Mammary epithelial cell (primary cell): ENCODE measurements at places on chromosomes 4 and X. TPM values are rescaled to one million over a fixed set of nuclear protein-coding genes. Genes with fewer than 3 reads are reported as not detected.

The CSAG1 gene
- total RNA-seq = not detected in 2 replicates

The REPS2 gene
- total RNA-seq = 11.2 TPM

The NCBP2L gene
- not detected in 2 replicates for total RNA-seq

The ARX gene
- total RNA-seq = not detected in 2 replicates

The FAM9C gene
- not detected for total RNA-seq

The STATH gene
- not detected in 2 replicates for total RNA-seq

The CCNB3 gene
- 0.87 and 1.1 TPM in 2 replicates for total RNA-seq

The SH3TC1 gene
- 70.8 TPM for total RNA-seq

The DGKK gene
- total RNA-seq = not detected in 2 replicates

The GPC4 gene
- 7.2 TPM for total RNA-seq

The UGT2A3 gene
- total RNA-seq = not detected

The MTTP gene
- not detected in 2 replicates for total RNA-seq

The PPP3CA gene
- 85.5 TPM for total RNA-seq

The NPNT gene
- total RNA-seq = 0.12 TPM in 1 of 2 replicates, not detected in the other

The PAQR3 gene
- 24.0 and 28.7 TPM in 2 replicates for total RNA-seq

The TIMM17B gene
- total RNA-seq = 53.2 and 75.1 TPM in 2 replicates

The CXCL10 gene
- total RNA-seq = not detected

The RAI2 gene
- total RNA-seq = under 0.01 TPM

The PPBP gene
- 1.1 TPM in 1 of 2 replicates, not detected in the other for total RNA-seq

The HUWE1 gene
- total RNA-seq = 235 and 306 TPM in 2 replicates

The SLITRK2 gene
- total RNA-seq = not detected in 2 replicates

The CSAG3 gene
- not detected in 2 replicates for total RNA-seq

The UGT2B11 gene
- total RNA-seq = not detected in 2 replicates

The GYPE gene
- not detected in 2 replicates for total RNA-seq

The GLOD5 gene
- total RNA-seq = not detected

The ABRAXAS1 gene
- 6.7 TPM for total RNA-seq

The BEND4 gene
- not detected for total RNA-seq

The STBD1 gene
- total RNA-seq = 5.8 and 6.4 TPM in 2 replicates

The PSAPL1 gene
- total RNA-seq = not detected in 2 replicates

The MAGEA11 gene
- total RNA-seq = not detected

The FGG gene
- 0.66 and 1.9 TPM in 2 replicates for total RNA-seq

The MTMR8 gene
- 2.3 TPM for total RNA-seq

The COL25A1 gene
- under 0.01 TPM for total RNA-seq

The AMBN gene
- total RNA-seq = not detected in 2 replicates

The XKRX gene
- 0.48 and 0.82 TPM in 2 replicates for total RNA-seq

The AR gene
- total RNA-seq = not detected in 2 replicates

The LYAR gene
- 6.3 TPM for total RNA-seq

The SPANXA1 gene
- total RNA-seq = not detected in 2 replicates

The RADX gene
- 3.4 and 3.9 TPM in 2 replicates for total RNA-seq

The FAM184B gene
- total RNA-seq = 5.5 TPM

The SAP30 gene
- 7.0 TPM for total RNA-seq

The NDST3 gene
- total RNA-seq = not detected

The POU3F4 gene
- not detected for total RNA-seq

The RPS6KA6 gene
- 5.3 and 7.8 TPM in 2 replicates for total RNA-seq

The GPRASP1 gene
- 0.61 and 1.3 TPM in 2 replicates for total RNA-seq

The CFP gene
- total RNA-seq = 0.28 and 0.78 TPM in 2 replicates

The ARAP2 gene
- 13.1 and 14.6 TPM in 2 replicates for total RNA-seq
